HCEC 1CT (cell line): ENCODE measurements at places on chromosomes 16 and 17.

- no peak for DNase-seq
These were observed 302.4 kb downstream of the SOX9 start for GRCh38 chr17:72423286-72423589.

- no peak for DNase-seq
These were observed 12.1 kb downstream of the DUS2 start for GRCh38 chr16:68035227-68035626.

DNA sequence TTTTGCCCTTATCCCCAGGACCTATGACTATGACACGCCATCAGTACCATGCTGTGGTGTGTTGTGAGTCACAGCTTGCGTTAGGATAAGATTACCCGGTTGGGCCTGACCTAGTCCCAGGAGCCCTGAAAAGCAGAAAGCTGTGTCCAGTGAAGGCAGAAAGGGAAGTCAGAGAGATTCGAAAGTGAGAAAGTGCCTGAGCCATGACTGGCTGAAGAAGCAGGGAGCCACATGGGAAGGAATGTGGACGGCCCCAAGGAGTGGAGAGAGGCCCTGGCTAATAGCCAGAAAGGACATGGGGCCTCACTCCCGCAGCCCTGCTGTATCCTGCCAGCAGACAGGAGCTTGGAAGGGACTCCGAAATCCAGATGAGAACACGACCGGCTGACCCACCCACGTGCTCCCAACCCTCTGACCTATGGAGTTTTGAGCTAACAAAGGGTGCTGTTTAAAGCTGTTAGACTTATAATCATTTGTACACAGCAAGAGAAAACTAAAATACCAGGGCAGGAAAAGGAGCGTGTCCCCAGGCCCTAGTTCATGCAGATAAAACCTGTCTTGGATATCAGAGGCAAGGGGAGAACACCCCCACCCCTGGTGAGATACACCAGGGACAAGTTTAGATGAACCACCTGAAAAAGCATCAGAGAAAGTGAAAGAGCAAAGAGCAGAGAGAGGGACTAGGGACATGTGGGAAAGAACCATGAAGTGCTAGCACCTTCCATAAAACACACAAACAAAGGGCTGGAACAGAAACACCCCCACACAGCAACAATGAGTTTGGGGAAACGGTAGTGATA is 115.3 kb downstream of the SLC39A11 start:
- DNase-seq = peak; percentile 86

GRCh38 chr17:81132197-81132540 is 33.1 kb upstream of the PVALEF start:
- DNase-seq = no peak

DNA sequence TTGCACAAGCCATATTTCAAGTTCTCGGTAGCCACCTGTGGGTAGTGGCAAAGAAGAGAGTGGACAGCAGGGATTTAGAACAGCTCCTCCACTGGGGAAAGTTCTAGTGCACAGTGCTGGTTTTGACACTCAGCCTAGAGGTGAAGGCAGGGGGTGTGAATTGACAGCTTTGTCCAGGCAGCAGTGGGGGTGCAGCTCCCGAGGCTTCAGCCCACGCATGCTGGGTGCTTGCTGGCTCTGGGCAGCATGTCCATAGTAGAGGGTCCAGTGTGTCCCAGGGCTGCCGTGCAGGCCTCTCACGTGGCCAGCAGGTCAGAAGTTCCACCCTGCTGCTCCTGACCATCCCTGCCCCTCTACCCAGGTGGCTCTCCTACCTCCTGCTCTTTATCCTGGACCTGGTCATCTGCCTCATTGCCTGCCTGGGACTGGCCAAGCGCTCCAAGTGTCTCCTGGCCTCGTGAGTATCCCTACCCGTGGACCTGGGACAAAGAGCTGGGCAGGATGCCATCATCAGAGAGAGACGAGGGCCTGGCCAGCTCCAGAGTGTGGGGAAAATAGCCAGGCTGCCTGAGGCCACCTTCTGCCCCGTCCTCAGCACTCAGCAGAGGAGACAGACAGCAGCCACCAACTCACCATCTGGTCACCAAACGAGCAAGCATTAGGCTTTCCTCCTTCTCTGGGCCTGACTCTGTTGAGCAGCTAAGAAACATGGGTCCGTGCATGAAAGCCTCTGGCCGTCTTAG is 29.8 kb downstream of the TTYH2 start:
- DNase-seq = no peak

DNA sequence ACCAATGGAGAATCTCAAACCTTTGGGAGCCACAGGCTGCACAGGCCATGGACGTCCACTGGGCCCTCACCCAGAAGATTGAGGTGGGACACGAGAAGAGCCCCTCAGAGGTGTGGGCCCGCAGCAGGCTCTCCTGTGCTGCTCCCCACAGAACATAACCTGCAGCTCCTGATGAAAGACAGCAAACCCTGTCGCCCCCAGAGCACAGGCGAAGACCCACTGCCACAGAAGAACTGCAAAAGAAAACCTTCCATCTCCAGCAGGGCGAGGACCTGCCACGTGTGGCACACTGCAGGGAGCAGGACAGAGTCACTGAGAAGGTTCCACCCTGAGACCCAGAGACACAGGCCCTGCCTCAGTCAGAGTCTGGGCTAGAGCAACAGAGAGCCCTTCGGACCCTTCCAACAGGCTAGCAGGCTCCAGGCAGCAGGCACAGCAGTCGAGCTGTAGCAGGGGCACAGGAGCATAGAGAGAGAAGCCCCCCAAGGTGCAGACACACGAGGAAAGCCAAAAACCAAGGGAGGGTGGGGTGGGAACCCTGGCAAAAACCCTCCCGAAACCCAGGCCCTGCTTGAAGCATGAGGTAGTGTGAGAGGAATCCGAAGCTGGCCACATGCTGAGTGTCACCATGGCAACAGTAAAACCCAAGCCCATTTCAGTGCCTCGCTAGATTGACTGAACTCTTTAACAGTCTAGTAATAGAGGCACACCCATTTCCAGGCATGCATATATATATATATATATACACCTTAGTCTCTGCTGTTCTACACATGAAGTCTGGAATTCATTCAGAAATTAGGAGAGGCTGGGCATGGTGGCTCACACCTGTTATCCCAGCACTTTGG is 60.0 kb upstream of the CHMP6 start:
- DNase-seq = peak; percentile 4

DNA sequence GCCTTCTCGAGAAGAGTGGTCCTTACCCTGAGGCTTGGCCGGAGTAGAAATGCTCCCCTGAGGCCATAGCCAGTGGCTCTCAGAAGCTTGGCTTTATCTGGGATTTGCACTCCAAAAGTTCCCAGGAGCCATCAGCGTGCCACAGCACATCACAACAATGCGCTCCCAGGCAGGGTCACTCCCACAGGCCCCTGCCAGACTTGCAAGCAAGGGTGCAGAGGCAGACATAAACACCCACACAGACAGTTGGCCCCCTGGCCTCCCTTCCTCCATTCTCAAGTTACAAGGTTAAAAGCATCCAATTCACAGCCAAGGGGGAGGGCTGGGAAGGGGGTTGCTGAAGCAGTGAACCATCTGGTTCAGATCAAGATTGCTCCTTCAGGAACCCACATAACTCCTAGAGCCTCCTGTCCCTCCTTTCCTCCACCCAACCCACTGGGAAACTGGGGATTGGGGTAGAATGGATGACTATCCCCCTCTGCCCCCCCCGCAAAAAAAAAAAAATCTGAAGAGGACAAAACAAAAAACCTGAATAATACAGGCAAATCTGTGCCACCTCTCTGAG is 1.8 kb downstream of the ST3GAL2 start:
- DNase-seq = peak; percentile 68

- DNase-seq = no peak
These were observed 25.3 kb downstream of the CDIP1 start for GRCh38 chr16:4513086-4513860.

- no peak for DNase-seq
These were observed 2.8 kb downstream of the MARVELD3 start for GRCh38 chr16:71628810-71629209.

GRCh38 chr16:11862489-11862888 is 11.1 kb upstream of the RSL1D1 start:
- DNase-seq = no peak

DNA sequence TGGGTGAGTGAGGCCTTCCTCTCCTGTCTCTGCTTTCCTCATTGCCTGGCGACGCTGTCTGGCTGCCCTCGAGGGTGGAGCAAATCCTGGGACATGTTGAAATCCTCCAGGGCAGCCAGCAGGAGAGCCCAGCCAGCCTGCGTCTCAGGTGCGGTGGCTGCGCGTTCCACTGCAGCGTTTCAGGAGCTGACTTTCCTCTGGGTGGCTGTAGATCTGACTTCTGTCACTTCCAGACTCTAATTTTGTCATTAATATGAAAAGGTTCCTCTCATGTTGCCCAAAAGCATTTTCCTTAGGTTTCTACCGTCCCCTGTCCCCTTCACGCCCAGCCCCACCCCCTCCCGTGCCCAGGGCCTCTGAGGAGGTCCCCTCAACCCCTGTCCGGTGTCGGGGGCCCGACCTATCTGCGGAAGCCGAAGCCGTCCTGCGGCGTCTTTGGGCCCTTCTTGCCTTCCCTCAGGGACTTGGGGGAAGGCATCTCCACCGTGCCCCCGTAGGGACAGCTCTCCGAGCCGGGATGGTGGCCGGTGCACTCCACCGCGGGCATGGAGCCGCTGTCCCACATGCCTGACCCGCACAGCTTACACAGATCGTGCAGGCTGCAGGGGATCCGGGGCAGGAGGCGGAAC is 95.1 kb downstream of the TBC1D16 start:
- no peak for DNase-seq

- DNase-seq = peak; percentile 91
These were observed 9.1 kb downstream of the CEP20 start for GRCh38 chr16:15879255-15879811.

GRCh38 chr17:43200127-43200526 is 11.5 kb upstream of the TMEM106A start:
- no peak for DNase-seq

DNA sequence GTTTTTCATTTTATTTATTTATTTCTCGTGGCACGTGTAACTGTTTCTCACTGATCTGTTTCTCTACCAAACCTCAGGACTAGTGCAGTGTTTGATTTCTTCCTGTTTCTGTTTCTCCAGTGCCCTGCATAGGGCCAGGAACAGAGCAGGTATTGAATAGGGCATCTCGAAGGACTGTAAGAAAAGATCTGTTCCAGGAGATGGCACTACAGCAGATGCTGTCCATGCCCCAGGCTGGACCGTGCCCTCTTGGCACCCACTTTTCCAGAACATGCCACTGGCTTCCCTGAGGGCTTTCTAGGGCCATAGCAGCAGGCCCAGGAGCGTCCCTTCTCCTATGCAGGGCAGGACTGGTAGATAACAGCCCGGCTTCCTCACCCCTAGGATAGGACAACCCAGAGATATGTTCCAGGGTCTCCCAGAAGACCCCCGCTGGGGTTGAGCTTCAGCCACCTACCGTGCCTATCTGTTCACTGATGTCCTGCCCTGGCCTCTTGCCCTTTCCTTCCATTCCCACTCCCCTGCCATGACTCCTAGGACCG is 4.4 kb downstream of the SNX20 start:
- no peak for DNase-seq

GRCh38 chr16:10846213-10846998 is 27.8 kb upstream of the TVP23A start:
- DNase-seq = no peak

DNA sequence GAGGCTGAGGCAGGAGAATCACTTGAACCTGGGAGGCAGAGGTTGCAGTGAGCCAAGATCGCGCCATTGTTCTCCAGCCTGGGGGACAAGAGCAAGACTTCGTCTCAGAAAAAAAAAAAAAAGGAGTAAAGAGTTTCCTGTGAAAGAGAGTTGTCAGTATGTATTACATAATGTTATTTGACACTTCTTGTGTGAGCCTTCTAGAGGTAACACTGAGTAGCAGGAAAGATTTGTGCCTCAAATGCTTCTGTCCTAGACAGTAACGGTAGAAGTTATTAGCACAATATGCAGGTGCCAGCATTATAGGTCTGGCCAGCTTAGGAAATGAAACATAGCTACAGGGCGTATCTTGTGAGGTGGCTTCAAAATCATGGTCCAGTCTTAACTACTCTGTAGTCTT is 6.2 kb downstream of the RPS6KB1 start:
- DNase-seq = no peak
